ENCODE measurements at places on chromosomes 7 and 10. TPM values are rescaled to one million over a fixed set of nuclear protein-coding genes. Genes with fewer than 3 reads are reported as not detected.

PHKG1 gene
- 0.20 TPM for total RNA-seq

NFKB2 gene
- 12.0 TPM for total RNA-seq

CYP51A1 gene
- 141 TPM for total RNA-seq

MSS51 gene
- total RNA-seq, result 0.60 TPM

SPDYE1 gene
- total RNA-seq, result not detected

CALY gene
- total RNA-seq, result not detected

TMEM213 gene
- total RNA-seq, result not detected

TDRD1 gene
- total RNA-seq, result not detected

DNA sequence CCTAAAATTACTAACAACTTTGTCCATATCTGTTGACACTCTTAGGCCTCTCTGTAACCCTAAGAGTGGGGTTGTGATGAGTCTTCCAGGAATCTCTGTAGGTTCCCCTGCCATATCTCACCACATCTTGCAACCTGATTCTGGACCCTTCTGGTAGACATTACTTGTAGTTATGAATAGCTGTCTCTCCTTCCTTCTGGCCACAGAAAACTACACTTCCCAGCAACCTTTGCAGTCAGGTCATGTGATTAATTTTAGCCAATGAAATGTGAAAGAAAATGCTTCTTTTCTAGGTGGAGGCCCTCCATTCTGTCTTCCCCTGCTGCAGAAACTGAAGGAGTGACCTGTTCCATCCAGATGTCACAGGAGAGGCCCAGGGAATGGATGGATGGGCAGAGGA, 147.6 kb upstream of the AOAH start:
- DNase-seq, result no peak

DNA sequence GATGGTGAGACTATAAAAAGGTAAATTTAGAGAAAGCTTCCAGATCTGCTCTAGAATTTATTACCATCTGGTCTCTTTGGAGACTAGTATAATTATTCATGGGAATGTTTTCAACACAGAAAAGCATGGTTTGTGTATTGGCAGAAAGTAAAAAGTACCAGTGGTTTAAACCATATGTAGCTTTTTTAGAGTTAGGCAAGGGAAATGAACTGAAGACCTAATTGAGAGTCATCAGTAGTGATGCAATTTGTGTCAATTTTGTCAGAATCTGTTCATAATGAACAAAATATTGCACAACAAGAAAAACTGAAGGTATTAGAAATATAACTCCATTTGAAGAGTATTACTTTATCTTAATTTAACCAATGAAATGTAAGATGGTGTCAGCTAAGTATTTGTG, 181.4 kb downstream of the ADK start:
- DNase-seq, result no peak

DNA sequence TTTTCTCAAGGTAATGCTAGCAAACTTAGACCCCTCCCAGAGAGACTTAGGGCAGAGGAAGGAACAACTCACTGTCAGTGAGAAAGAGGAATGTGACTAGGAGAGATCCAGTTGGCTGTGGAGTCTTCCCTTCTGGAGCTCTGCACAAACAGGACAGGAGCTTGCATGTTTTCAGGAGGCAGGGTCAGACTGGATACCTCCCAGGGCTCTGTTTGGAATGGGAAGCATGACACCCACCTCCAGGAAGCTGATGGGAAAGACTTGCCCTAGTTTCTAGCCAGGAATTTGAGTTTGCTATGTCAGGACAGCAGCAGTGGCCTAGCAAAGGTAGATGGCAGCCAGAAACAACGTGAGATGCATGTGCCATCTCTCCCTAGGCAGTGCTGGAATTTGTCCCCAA, 40.6 kb downstream of the GHRHR start:
- no peak for DNase-seq

GRCh38 chr10:117175215-117175900, 21.9 kb upstream of the KCNK18 start:
- no peak for DNase-seq

DNA sequence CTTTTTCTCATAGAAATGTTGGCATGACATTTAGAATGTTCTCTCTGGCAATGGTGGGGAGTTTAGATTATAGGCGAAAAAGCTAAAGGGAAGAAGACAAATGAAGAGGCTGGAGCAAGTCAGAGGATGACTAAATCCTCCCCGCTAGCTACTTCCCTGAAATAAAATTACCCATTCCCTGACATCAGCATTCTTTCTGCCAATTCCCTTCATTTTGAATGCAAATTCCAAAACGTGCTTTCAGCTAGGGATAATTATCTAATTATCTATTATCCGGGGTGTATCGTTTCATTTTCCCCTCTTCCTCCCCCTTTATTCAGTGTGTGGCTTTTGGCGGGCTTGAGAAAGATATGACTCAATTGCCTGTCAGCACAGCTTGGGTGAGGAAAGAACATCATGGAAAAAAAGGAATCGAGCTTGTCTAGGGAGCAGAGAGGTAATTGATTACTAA, 672.3 kb downstream of the TNS3 start:
- DNase-seq, result no peak

DNA sequence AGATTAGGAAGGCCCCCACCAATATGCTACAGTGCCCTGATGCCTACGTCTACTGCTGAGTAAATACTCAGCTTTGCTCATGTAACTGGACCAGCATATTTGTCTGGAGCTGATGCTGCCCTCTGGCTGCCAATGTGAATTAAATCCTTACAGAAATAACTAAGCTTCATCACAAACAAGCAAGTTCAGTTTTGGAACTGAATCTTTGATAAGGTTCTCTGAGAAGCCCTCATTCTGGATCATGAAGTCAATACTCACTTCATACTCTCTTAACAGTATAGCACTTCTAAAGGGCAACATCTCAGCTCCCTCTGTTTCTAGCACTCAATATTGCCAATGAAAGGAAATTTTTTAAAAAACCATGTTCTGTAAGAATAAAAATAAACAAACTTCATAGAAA, 246.7 kb downstream of the ETV1 start:
- DNase-seq, result peak; percentile 44
